ENCODE measurements at places on chromosomes 13 and 19. TPM values are rescaled to one million over a fixed set of nuclear protein-coding genes. Genes with fewer than 3 reads are reported as not detected.
A peak's percentile ranks its signal among the peaks of the same experiment; 100 is the strongest.

DNA sequence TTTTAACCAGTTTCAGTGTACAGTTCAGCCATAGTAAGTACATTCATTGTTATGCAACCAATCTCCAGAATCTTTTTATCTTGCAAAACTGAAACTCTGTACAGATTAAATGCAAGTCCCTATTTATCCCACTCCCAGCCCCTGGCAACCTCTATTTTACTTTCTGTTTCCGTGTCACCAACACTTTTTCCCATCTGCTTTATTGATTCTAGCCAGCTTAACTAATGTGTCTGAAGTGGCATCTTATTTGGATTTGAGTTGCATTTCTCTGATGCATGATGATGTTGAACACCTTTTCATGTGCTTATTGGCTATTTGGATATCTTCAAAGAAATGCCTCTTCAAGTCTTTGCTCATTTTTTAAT, 18.9 kb downstream of the SPATA13 start:
- DNase-seq, result no peak

TUBB4A gene
- total RNA-seq, result 1.1 TPM

DNA sequence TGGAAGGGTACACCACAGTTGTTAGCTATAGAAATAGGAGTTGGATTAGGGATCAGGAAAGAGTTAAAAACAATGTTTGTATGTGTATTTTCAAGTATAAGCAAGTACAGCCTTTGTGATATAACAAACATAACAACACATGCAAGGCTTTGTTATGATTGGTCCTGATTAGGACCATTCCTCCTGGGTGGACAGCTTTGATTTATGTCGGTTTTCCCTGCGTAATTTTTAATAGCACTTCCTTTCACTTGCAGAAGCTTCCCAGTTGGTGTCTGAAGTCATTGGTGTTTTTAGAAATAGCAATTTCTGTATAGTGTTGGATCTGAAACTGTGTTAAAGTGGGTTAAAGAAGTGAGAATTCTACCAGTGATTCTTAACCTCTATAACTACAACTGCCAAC, 10.0 kb downstream of the FNDC3A start:
- DNase-seq, result no peak

TMEM38A gene
- total RNA-seq, result 6.4 TPM

GRCh38 chr13:50209631-50210030, 194.4 kb downstream of the KCNRG start:
- no peak for DNase-seq

- DNase-seq, result no peak
These were observed 26.9 kb downstream of the MZT1 start for GRCh38 chr13:72700509-72700908.

DNA sequence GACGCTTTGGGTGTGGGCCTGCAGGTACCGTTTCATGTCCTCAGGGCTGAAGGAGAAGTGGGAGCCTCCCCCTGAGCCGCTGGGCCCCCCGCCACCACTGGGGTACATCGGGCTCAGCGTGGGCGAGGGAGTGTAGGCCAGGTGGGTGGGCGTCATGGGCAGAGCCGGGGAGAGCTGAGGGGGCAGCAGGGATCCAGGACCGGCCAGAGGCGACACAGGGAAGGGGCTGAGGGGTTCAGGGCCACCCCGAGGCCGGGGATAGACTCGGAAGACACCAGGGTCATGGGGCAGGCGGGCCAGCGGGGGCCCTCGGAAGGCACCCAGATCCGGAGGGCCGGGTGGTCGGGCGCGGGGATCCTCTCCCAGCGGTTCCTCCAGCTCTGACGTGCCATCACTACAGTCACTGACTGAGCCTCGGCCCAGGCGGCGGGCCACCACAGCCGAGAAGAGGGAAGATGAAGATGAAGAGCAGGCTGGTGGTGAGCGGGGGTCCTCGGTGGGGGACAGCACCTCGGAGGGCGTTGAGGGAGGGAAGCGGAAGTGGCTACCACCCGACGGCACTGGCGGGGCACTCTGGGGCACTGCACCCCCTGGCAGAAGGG, 5.7 kb downstream of the ERF start:
- DNase-seq, result no peak

GRCh38 chr13:27338816-27339215, 68.2 kb downstream of the RASL11A start:
- DNase-seq, result no peak

GRCh38 chr13:47038188-47038587, 141.3 kb upstream of the HTR2A start:
- DNase-seq, result no peak

DNA sequence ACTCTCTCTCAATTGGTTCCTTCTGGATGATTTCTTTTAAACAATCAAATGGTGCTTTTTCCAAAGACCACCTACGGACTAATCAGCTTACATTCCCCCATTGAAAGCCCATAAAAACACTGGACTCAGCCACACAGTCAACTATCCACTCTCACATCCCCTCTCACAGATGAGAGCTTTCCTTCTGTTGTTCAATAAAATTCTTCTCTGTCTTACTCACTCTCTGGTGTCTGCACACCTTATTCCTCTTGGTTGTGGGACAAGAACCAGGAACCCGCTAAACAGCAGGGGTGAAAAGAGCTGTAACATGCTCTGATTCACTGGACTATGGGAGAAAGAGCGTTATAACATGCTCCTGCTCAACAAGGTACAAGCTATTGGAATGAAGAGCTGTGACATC, 2896.2 kb downstream of the PCDH9 start:
- DNase-seq, result no peak

VSTM2B gene
- not detected for total RNA-seq

DNA sequence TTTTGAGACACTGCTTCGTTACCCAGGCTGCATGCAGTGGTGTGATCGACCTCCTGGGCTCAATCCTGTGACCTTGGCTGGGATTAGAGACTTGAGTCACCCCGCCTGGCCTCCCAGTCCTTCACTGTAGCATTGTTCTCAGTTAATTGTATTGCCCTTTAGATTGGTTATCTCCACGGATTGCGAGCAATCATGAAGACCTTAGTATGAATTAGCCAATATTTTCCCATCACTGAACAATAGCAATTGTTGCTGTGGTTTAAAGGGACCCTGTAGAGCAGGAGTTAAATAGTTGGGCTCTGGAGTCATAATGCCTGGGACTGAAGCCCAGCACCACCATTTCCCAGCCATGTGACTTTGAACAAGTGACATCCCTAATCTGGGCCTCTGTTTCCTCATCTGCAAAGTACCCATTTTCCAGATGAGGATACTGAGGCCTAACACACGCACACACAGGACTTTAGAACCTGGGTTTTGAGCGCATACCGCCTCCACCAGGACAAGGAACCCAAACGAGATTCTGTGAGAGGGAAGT, 8.4 kb downstream of the PPP1R14A start:
- no peak for DNase-seq

DNA sequence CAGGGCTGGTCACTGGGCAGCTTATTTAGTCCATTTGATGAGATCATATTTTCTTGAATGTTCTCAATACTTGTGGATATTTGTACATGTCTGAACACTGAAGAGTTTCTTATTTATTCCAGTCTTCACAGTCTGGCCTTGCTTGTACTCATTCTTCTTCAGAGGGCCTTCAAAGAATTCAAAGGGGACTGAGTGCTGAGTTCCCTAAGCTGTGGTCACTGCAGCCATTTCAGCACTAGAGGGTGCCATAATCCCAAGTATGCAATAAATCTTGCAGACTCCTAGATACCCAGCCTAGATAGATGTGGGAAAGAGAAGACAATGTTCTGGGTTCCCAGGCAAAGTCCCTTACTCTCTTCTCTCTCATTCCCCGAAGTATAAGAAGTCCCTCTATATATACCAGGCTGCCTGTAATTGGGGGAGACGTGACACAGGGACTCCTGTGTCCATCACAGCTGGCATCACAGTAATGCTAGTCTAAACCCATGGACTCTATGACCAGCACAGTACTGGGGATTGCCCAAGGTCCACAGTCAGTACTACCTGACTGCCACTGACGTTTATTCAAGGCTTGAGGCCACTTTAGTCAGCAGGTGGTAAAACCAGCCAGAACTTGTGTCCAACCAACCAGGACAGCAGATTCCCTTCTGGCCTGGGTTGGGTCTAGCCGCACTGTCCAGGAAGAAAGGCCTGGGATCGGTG, 8.9 kb upstream of the VN1R1 start:
- no peak for DNase-seq

DNA sequence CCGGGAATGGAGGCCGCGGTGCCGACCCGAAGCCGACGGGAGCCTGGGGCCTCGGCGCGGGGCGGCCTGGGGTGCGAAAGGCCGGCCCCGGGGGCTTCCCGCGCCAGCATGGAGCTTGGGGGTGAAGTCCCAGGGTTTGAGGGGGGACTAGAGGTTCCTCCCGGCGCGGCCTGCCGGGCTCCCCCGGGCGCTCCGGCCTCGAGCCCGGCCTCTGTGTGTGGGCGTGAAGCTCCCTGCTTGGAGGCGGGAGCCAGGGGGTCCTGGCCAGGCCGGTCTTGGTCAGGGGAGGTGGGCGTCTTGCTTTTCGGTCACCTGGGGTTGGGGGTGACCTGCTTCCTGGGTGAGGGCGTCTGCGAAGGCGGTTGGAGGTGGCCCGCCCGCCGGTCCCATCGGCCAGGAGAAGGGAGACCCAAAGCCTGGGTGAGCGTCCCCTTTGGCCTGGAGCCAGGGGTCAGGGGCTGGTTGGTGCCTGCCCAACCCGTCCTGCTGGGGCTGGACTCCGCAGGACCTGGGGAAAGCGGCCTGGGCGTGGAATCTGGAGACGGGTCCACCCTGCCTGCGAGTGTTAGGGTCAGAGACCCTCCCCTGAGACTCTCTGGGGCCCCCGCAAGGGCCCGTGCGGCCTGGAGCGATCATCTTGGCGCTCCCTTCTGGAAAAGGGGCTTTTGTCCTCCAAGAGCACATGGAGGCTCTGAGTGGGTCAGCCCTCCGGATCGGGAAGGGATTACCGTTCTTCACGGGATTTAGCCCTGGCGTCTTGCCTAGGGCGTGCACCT, 535 bp downstream of the BSG start:
- DNase-seq, result peak; percentile 69

GRCh38 chr13:31073859-31074718, 87.6 kb downstream of the HSPH1 start:
- no peak for DNase-seq

COMP gene
- total RNA-seq, result not detected

GRCh38 chr13:84400706-84401105, 518.4 kb upstream of the SLITRK1 start:
- DNase-seq, result no peak

GRCh38 chr13:38763446-38764381, 76.8 kb downstream of the FREM2 start:
- DNase-seq, result no peak

DNA sequence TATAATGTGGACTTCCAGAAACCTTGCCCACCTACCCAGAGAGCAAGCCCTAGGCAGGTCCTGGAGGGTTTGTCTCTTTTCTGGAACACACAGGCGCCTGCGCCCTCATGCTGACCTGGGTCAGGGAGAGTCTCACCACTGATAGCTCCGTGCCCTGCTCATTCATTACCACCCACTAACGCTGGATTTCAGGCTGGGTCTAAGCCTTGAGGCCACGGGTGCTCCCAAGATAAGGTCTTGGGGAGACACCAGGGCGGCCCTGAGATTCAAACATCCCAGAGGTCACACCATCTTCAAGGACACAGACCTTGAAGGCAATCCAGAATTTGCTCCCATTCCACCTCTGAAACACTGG, 5.1 kb downstream of the S1PR2 start:
- DNase-seq, result no peak

GRCh38 chr19:2271234-2272103, 10.5 kb downstream of the PEAK3 start:
- no peak for DNase-seq

KLK5 gene
- total RNA-seq, result not detected
